ENCODE measurements at places on chromosomes 5 and 9.

GRCh38 chr5:68116868-68117411, 98.6 kb upstream of the PIK3R1 start:
- DNase-seq = no peak

- no peak for DNase-seq
Measured at GRCh38 chr9:133752739-133753446, 14.7 kb upstream of the SARDH start.

GRCh38 chr9:37004424-37004935, 29.6 kb downstream of the PAX5 start:
- no peak for DNase-seq

DNA sequence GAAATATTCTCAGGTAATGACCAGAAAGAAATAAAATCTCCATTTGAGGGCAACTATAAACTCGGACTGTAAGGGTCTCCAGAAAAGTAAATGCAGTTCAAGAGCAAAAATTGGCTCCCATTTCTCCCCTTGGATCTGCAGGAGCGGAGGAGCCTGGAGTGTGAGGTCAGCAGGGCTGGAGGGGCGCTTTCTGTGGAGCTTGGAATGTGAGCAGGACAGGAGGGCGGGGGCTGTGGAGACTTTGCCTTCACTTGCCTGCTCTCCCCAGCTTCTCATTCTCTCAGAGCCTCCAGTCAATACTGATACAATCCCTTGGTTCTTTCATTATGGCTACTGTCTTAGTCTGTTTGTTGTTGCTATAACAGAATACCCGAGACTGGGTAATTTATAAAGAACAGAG, 162.8 kb upstream of the ANKH start:
- no peak for DNase-seq

DNA sequence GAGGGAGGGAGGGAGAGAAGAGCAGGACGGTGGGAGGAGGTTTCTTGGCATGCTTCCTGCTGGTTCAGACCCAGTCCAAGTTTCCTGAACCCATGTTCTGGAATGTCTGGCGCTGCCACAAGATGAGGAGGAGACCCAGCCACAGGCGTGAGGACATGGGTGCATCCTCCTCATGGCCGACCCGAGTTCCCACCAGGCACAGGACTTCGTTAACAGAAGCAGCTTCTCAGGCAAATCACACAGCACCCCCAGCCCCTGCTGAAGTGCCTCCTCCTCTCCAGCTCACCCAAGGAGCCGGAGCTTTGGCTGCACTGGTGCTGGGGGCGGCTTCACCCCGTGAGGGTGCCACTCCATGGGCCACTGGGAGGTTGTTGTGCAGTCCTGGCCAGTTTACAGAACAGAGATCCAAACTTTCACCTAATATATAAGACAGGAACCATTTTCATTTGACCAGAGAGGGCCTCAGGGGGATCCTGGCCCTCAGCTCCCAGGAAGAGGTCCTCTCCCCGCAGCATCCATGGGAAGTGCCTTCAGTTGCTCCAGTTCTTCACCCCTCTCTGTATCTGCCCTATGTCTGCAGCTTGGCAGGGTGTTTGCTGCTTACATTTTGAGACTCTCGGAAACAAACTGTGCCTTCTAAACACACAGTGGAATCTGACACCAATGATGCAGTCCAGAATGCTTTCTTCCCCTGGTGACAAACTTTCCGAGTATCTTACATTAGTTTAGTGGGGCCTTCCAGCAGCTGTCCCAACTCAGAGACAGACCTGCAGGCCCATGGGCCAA, 10.2 kb upstream of the NKD2 start:
- no peak for DNase-seq

- DNase-seq = no peak
Measured at GRCh38 chr5:149133795-149134777, 7.2 kb upstream of the ABLIM3 start.

DNA sequence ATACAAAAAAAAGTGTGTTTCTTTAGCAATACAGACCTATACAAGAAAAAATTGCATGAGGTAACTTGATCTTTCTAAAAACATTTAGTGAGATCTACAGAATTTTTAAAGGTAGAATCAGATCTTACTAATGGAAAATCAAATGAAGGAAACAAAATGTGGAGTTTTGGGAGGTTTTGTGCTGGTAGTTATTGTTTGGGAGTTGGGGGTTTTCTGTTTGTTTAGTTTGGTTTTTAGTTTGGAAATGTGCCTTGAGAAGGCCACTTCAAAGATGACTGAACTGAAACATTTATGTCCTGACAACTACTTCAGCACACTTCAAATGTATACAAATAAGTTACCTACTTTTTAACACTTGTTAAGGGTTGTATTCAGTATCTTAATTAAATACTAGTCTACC, 280.1 kb downstream of the NR2F1-AS1 start:
- DNase-seq = no peak

GRCh38 chr5:157476702-157477408, 16.8 kb downstream of the NIPAL4 start:
- DNase-seq = no peak

DNA sequence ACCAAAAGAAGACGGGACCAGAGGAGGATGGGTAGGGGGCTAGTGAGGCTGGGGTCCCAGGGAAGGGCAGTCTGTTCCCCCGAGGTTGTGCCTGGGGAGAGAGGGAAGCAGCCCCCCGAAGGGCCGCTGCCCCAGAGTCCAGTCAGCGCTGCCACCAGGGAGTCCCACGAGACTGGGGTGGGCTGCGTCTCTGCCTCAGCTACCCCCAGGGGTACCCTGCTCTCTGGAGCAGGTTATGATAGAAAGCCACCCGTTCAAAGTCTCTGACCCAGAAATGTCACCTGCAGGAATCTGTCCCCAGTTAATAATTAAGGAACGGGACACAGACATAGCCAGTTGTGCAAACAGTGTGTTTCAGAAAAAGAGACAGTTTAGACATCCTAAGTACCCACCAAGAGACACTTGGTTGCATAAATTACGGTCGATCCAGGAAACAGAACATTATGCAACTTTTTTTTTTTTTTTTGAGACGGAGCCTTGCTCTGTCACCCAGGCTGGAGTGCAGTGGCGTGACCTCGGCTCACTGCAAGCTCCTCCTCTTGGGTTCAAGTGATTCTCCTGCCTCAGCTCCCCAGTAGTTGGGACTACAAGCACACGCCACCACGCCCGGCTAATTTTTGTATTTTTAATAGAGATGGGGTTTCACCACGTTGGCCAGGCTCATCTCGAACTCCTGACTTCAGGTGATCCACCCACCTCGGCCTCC, 10.7 kb upstream of the AGPAT2 start:
- DNase-seq = no peak

GRCh38 chr9:99464568-99464967, 242.5 kb downstream of the SEC61B start:
- DNase-seq = no peak

- no peak for DNase-seq
Measured at GRCh38 chr9:4514252-4515128, 24.2 kb downstream of the SLC1A1 start.

GRCh38 chr5:133921069-133921468, 47.4 kb downstream of the C5orf15 start:
- DNase-seq = no peak

DNA sequence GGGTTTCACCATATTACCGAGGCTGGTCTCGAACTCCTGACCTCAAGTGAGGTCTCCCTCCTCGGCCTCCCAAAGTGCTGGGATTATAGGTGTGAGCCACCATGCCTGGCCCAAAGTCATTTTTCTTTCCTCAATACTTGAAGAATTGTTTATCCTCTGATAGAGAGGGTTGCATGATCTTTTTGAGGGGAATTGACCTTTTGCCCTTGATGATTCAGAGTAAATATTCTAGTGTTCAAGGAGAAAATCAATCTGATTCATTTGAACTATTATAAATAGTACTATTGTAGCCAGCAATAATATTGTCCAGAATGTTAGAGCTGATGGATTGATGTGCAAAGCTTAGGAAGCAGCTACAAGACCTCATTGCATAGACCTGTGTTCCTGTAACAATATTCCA, 47.1 kb downstream of the UGCG start:
- no peak for DNase-seq

GRCh38 chr9:122536134-122536533, 9.0 kb upstream of the OR1N1 start:
- DNase-seq = no peak

DNA sequence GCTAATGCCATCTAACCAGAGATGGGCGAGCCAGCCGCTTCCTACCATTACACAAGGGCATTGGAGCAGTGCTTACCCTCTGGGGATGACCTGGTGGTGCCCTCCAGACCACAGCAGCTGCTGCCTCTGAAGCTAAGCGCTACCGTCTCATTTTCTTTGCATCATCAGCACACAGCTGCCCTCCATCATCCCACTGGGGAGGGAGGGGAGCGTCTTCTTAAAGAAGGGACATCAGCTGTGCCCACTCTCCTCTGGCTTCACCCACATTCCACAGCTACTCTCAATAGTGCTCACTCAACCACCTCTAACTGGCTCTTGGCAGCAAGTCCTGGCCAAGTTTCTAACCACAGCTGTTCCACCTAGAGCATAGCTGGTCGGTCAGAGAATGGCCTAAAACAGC, 503.4 kb downstream of the NFIB start:
- no peak for DNase-seq

GRCh38 chr5:146025114-146025680, 80.2 kb downstream of the PLAC8L1 start:
- DNase-seq = no peak

GRCh38 chr9:134553061-134553891, 88.3 kb upstream of the COL5A1 start:
- no peak for DNase-seq

GRCh38 chr5:88819301-88819999, 63.5 kb downstream of the MEF2C start:
- DNase-seq = no peak

GRCh38 chr9:33065157-33066076, 11.1 kb downstream of the SMU1 start:
- no peak for DNase-seq

DNA sequence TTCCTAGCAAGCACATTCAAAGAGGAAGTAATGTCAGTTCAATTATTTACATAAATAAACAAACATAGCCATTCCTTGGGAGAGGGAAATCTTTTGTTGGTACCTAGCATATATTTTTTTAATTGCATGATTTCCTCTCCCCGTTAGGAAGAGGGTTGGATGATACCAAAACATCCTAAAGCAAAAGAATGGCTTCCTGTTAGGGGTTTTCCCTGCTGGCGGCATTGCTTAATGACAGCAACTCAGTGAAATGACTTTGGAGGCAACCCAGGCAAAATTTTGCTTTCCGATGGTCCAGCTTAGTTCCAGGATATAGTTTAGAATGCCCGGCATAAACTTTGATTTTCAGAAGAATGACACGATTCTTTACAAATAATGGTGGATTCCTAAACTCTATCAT, 73.2 kb downstream of the MAT2B start:
- DNase-seq = no peak

Data from esophagus squamous epithelium (tissue), 5 donors.